ENCODE measurements at places on chromosomes 7 and 10.

DNA sequence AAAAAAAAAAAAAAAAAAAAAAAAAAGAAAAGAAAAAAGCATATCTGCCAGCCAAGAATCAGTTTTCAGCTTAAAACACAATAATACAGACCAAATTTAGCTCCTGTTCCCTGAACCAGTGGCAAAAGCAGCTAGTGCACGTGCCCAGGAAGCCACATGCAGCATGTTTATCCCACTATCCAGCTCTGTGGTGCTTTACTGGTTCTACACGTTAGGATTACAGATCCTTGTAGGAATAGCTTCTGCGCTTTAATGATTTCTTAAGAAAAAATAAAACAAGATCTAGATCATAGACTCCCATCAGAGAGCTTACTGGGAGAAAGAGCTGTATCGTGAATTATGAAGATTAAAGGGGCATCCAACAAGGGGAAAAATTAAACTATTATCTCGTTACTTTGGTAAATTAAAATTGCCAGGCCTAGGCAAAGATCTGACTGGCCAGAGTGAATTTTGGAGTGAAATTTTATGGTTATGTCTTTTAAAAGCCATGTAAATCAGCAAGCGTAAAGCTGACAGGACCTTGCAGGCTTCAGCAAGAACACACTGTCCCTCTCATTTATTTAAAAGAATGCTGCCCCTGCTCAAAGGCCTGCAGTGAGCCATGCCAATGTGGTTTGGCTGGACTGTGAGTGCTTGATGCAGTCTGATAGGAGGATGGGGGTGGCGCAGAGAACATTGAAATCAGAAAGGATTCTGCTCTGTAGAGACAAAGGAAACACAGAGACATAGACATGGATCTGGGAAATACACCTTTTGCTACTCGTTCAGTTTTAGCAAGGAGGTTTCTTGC is 177.3 kb upstream of the PHYHIPL start:
- DNase-seq, result no peak

DNA sequence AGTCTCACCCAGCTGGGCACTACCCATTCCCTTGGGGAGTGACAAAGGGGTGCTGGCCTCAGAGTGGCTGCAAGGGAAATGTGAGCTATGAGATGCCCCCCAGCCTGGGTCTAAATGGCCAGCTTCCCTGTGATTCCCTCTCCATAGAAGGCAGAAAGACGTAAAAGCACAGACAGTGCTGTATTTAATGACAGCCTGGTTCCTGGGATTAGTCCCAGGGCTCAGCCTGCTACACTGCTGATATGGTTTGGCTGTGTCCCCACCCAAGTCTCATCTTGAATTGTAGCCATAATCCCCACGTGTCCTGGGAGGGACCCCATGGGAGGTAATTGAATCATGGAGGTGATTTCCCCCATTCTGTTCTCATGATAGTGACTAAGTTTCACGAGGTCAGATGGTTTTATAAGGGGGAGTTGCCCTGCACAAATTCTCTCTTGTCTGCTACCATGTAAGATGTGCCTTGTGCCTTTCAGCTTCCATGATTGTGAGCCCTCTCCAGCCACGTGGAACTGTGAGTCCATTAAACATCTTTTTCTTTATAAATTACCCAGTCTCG is 23.9 kb upstream of the CALN1 start:
- no peak for DNase-seq

- DNase-seq, result no peak
These were observed 11.4 kb downstream of the ACTR1A start for GRCh38 chr10:102491136-102491535.

GRCh38 chr7:101422356-101423195 is 59.9 kb downstream of the COL26A1 start:
- no peak for DNase-seq

DNA sequence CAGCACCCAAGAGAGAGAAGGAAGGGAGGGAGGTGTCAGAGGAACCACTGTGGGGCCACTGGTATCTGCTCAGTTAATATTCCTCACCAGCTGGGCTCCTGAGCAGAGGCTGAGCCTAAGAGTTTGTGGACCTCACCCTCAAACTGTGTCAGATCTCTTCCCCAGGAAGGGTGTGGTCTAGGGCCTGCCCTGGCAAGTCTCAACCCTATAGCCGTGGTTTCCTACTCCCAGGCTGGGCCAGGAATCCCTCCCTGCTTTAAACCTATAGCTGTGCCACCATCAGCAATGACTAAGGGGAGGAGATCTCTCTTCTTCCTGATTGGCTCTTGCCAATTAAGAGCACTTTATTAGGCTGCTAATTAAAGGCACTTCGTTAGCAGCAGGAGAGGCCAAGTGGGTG is 29.9 kb downstream of the POLL start:
- DNase-seq, result no peak

DNA sequence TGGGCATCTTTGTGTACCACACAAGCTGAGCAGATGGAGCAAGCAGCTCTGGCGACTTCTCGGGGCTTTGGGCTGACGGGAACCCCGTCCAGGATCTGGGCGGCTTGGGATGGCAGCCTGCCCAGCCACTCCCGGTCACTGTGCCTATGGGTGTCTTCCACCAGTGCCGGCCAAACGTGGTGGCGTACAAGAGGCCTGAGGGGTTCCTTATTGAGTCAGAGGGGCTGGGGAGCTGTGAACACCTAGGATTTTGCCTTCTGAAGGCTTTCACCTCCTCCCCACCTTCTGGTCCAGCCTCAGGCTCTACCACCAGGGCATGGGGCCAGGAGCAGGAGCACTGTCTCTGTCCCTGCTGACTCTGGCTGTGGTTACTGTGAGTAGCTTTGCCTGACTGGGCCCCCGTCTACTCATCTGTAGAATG is 71.8 kb upstream of the PPIF start:
- no peak for DNase-seq
